Placental pericyte (primary cell): ENCODE measurements at places on chromosomes 1 and 21. TPM values are rescaled to one million over a fixed set of nuclear protein-coding genes. Genes with fewer than 3 reads are reported as not detected.

MRPL20 gene
- 51.9 and 91.8 TPM in 2 replicates for total RNA-seq

KCNJ6 gene
- total RNA-seq, result 0.14 and 0.22 TPM in 2 replicates

PLA2G2D gene
- not detected in 2 replicates for total RNA-seq

ARHGEF10L gene
- 14.2 and 15.7 TPM in 2 replicates for total RNA-seq

FAM3B gene
- total RNA-seq, result not detected in 2 replicates
